Right renal pelvis (tissue), 4 donors: ENCODE measurements at places on chromosomes 5 and 9.

DNA sequence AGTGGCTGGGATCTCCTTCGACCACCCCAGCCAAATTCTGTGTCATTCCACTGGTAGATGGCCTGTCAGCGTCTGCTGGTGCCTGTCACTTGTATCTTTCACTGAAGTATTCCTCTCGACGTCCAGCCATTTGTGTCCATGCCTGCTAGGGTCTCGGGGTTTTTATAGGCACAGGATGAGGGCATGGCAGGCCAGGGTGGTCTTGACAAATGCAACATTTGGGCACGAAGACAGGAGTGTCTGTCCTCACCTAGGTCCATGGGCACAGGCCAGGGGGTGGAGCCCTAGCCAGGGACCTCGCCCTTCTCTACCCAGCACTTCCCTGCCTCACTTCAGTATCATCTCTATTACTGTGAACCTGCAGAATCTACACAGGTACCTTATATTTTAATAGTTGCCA, 2223.9 kb upstream of the ACO1 start:
- no peak for DNase-seq

- DNase-seq: no peak
These were observed 56.7 kb upstream of the PCA3 start for GRCh38 chr9:76707510-76707909.

GRCh38 chr5:150361301-150361700, 3.8 kb downstream of the TCOF1 start:
- DNase-seq: no peak

- DNase-seq: no peak
These were observed 15.1 kb downstream of the IFNA1 start for GRCh38 chr9:21455320-21455719.

DNA sequence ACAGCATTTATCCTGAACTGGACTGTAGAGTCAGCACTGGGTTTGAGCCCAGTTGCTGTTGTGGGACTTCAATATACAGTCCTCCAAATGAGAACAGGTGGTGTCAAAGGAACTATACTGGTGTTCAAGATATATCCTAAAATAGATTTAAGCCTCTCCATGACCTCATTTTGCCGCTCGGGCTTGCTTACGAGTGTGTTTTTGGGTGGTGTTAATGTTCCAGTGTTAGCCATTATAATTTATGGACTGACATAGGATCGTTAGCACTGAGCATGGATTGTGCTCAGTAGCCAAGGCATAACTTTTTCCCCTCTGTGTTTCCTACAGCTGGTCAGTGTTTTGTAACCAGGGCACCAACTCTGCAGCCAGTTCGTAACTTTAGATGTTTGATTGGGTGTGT, 306.6 kb downstream of the SPATA31D1 start:
- no peak for DNase-seq

DNA sequence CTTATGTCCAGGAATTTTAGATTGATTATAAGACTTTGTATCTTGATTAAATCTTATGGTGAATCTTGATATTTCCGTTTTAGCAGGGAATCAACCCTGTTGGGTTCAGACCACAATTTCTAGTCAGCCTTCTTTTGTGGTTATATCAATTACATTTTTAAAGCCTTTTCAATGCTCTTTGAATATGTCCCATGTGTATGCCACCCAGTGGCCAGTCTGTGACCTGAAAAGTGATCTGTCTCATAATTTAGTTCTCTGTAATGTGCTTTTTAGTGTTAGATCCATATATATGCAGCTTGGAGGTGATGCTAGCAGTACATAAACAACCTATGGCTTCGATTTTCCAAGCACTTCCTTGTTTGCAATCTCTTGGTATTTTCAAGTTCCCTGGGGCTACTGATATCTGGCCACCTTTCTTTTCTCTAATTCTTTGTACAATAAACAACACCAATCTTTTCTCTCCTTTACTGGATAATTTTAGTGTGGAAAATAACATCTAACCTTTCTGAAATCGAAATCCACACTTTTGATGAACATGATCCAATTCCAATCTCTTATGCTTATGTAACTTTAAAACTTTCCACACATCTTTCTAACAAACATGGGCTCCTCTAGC, 28.8 kb downstream of the PDE8B start:
- no peak for DNase-seq

DNA sequence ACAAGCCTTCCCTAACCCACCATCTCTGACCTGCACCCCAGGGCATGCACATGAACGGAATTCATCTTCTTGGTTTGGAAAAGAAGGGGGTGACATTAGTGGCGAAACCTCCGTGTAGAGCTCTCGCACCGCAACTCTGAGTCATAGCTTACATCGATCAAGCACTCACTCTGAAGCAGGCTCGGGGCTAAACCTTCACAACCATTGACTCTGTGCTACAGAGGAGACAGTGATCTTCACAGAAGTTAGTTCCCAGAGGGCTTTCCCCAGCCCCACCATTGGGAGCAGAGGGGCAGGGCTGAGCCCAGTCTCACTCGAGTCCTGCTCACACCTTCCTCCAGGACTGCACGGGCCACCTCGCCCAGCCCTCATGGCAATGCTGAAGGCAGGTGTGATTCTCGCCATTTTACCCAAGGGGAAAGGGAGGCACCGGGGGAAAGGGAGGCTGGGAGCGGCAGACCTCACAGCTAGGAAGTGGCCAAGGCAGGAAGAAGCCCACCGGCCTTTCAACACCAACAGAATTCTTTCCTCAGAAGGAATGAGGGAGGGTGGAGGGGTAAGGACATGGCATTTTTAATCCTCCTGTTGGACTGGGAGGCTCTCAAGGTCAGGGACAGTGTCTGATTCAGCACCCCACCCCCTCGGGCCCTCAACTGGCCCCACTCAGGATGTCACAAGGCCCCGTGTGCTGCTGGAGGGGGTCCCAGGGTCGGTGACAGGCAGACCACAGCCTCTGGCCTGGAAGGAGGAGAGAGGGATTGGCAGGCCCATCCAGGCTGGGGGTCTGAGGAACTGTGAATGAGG, 25.9 kb upstream of the IL17B start:
- no peak for DNase-seq

DNA sequence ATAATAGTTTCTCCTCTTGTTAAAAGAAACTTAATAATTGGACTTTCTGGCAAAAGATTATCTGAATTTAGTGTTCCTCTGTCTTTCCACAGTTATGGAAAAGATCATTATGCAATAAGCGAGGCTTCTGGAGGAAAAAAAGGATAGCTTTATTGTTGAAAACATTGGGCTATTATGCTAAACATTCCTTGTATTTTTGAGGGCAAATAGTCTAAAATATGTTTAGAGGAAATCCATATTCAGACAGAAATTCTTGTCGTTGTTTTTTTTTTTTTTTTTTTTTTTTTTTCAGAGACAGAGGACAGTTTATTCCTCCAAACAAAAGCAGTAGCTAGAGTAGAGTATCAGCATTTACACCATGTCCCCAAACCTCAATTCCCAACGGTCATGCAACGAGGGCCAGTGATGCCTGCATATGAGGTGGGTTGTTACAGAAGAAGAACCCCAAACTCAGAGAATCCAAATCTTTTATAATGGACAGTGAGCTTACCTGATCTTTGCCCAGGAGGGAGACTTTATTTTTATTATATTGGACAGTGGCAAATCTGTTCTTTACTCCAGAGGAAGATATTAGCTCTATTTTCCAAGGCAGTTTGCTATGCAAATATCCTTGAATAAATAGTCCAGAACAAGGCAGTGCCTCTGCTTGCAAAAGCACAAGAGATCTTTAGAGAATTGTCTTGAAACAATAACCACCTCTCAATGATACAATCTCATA, 48.4 kb upstream of the CDK5RAP2 start:
- no peak for DNase-seq

GRCh38 chr5:174900240-174900865, 176.0 kb downstream of the MSX2 start:
- no peak for DNase-seq

DNA sequence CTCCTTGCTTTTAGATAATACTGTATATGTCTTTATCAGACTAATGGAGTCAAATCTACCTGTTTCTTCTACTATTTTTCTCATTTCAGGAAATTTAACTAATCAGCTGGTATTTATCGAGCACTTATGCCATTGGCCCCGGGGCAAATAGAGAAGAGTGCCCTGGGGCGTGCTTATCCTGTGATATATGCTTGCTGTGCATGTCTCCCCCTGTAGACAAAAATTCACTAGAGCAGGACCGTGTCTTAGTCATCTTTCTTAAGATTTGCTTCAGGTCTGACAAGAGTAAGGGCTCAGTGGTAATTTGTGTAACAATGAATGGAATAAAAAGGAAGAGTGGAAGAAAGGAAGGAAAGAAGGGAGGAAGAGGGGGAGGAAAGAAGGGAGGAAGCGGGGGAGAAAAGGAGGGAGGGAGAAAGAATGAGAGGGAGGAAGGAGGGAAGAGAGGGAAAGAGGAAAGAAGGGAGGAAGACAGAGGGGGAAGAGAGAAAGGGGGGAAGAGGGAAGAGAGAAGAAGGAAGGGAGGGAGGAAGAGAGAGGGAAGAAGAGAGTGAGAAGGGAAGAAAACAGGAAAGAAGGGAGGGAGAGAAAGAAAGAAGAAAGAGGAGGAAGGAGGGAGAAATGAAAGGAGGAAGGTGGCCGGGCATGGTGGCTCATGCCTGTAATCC, 295.7 kb upstream of the PANK3 start:
- DNase-seq: no peak

GRCh38 chr5:79080804-79081203, 11.2 kb downstream of the BHMT2 start:
- no peak for DNase-seq

GRCh38 chr5:56561-57290, 35.2 kb upstream of the PLEKHG4B start:
- peak; percentile 49 for DNase-seq

DNA sequence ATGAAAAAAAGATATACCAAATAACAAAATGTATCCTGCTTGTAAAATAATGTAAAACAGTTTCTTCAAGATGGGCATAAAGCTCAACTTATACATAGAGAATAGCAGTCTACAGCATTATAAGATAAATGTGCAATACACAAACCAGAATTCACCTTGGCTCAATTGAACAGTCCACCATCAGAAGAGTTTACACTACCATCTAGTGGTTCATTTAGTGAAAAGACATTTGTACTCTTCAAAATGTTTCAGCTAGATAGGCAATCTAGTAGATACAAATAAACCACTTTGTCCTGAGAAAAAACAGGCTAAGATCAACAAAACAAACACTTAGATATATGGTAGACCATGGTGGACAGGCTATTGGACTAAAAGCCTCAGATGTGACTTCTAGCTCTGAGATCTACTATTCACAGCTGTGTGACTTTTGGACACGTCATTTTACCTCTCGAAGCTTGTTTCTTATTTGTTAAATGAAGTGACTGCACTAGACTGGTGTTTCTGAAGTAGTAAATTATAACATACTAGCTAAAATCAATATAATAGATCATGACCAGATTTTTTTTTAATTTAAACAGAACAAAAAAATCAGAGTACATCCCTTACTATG, 22.1 kb upstream of the TPD52L3 start:
- DNase-seq: peak; percentile 7

DNA sequence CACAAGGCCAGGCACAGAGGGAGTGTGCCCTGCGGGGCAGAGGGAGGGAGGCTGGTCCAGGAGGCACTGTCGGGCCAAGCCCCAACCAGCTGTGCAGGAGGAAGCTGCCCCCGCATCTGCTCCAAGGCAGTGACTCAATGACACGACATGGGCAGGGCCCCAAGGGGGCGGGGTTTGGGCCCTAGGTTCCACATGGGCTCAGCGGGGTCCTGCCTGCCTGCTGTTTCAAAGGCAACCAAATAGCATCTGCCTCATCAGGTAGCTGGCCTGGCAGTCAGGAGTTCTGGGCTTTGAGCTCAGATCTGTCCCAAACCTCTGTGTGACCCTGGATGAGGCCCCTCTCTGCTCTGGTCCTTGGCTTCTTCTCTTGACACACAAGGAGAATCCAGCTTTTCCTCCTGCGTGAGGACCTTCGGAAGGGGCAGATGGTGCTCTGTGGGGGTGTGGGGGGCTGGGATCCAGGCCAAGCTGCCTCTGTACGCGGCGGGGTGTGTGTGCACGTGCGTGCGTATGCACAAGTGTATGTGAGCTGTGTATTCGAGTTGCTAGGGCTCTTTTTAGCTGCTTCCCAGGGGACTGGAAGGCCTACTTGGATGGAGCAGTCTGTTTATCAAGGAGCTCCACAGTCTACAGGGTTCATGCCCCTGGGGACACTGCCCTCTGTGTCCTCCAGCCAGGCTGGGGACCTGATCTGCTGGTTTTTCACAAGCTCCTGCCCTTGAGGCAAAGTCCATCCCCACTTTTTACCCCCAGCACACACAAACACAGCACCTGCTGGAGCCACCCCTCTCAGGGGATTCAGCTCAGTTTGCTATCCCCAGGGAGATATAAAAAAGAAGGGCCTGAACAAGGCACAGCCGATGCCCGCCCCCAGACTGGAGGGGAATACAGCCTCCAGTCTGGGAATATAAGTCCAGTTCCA, 138.9 kb downstream of the RGS3 start:
- no peak for DNase-seq

- no peak for DNase-seq
These were observed 6.8 kb upstream of the PRUNE2 start for GRCh38 chr9:76912636-76913275.

- no peak for DNase-seq
These were observed 139.8 kb upstream of the BASP1 start for GRCh38 chr5:17077440-17078233.

DNA sequence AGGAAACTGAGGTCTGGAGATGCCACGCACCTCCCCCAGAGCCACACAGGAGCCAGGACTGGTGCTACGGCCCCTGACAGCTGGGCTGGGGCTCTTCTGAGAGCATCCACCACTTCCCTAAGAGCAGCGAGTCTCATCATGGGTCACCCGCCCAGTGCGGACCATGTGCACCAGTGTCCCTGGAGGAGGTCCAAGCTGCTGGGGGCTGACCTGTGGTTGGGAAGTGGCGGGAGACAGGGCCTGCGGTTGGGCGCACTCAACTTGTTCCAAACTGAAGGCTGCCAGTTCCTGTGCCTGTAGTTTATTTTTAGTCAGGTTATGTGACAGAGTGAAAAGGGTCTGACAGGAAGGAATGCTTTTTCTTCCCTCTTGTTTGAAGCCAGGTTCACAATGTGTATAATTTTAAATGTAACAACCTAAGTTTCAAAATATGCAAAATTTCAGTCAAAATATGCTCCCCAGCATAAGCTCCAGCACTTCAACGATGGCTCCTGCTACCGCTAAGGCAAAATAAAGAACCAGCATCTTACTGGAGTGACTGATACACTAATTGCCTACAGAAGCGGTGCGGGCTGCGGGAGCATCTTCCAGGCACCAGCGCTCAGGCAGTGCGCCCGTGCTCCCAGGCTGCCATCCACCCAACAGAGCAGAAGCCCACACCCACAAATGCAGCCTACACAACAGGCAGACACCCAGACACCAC, 14.8 kb downstream of the BARHL1 start:
- no peak for DNase-seq
